Sigmoid colon (tissue), 7 donors: ENCODE measurements at places on chromosomes 13 and 19. TPM values are rescaled to one million over a fixed set of nuclear protein-coding genes. Genes with fewer than 3 reads are reported as not detected.

WDR87 gene
- not detected for total RNA-seq

OR7A5 gene
- not detected for total RNA-seq

- peak; percentile 92 for DNase-seq
- peak overlapping the region; percentile 100 for H3K27ac ChIP-seq
- no peaks in the 10 kb centered on the region for H3K36me3 ChIP-seq
These were observed 31.5 kb downstream of the COL4A2 start for GRCh38 chr13:110338441-110339101.

- DNase-seq = no peak
- H3K27me3 ChIP-seq = no peaks in the 10 kb centered on the region
- no peak overlapping the region for H3K4me3 ChIP-seq
- H3K4me1 ChIP-seq = no peaks in the 10 kb centered on the region
- H3K27ac ChIP-seq = no peak overlapping the region
These were observed 867.0 kb downstream of the GPC5 start for GRCh38 chr13:92265408-92265807.

DNA sequence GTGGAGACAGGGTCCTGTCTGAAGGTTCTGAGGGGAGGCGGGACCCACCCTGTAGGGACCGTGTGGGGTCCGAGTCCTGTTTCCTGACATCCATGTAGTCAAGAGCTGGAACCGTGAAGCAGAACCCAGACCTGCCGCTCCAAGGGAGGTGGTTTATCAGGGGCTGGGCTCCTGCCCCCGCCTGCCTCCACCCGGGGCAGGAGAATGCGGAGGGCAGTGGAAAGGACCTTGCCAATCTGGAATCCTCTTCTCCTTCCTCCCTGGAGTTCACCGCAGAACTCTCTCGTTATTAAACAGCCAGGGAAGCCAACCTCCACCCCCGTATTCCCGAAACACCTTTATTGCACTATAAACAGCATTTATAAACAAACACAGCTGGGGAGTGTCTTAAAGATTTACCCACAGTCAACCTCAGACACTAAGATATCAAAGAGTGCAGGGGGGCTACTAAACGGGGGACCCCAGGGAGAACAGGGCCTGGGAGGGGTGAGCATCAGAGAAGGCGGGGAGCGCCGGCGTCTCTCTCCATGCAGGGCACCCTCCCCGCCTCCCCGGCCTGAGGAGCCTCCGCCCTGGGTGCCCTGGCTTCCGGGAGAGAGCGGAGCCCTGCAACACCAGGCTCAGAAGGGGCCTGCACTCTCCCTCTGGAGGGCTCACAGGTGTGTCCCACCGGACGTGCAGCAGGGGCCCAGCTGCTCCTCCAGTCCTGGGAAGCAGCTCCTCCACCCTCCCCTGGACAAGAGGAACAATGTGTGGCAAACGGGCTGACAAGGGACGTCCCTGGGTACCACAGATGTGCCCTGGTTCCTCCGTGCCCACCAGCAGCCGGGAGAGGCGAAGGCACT is 3.6 kb downstream of the C2CD4C start:
- no peaks in the 10 kb centered on the region for H3K36me3 ChIP-seq
- H3K4me1 ChIP-seq = no peaks in the 10 kb centered on the region
- no peak overlapping the region for H3K4me3 ChIP-seq

DNA sequence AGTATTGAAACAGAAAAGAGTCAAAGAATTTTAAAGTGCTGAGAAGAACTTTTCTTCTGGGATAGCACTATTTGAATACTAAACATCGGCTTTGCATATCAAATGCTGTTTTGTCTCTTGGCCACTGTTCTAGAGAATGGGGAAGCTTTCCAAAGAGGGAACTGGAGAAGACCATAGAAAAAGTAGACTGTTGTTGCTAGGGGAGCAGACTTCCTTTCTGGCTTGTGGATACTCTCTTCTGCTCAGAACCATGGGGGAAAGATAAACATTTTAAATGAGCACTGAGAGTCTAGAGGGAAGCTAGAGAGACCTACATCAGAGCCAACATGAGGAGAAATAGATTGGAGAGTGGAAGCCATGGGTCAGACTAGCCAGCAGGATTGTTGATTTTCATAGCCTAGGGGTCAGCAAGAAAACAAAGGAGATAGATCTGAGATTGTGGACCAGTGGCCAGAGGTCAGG is 315.7 kb downstream of the KCTD12 start:
- no peaks in the 10 kb centered on the region for H3K36me3 ChIP-seq
- H3K4me1 ChIP-seq = no peaks in the 10 kb centered on the region
- H3K27me3 ChIP-seq = no peaks in the 10 kb centered on the region
- H3K27ac ChIP-seq = no peak overlapping the region
- DNase-seq = no peak
- H3K4me3 ChIP-seq = no peak overlapping the region

SRRM5 gene
- total RNA-seq = 0.27 TPM

DNA sequence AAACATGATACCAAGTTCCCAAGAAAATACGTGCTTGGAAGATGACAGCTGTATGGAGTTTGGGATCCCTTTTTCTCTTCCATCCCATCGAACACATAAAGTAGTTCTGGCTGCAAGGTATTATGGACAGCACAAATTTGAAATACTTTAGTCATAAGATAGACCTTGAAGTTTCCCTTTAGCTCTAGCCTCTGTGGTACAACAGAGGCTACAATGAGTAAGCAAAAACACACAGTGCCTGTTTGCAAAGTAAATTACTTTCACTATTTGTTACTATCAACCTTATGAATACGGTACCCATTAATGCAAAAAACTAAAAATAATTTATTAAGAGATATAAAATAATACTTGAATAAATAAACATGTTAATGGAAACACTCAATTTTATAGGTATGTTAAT is 21.0 kb upstream of the LRCH1 start:
- H3K4me1 ChIP-seq = peaks cover 19% of the 10 kb centered on the region
- no peak overlapping the region for H3K4me3 ChIP-seq
- no peak for DNase-seq

DNA sequence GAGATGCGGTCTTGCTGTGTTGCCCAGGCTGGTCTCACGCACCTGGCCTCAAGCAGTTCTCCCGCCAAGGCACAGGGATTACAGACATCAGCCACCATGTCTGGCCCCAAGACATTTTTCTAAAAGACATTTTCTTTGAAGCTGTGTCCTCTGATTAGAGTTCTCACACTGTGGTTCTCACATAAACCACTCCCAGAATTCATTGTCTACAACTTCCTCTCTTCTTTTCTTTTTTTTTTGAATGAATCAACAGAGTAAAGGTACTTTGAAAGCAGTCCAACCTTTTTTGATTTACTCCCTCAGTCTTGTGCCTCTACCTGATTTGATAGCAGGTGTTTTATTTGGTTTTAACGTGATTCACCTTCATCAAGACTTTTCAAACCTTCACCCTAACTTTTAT is 14.3 kb upstream of the SHD start:
- no peak overlapping the region for H3K27ac ChIP-seq
- H3K27me3 ChIP-seq = no peaks in the 10 kb centered on the region
- H3K36me3 ChIP-seq = peaks cover 36% of the 10 kb centered on the region
- H3K4me3 ChIP-seq = no peak overlapping the region
